CD4-positive, alpha-beta T cell treated with Interleukin-17A for 4 hours (primary cell): ENCODE measurements at places on chromosomes 3 and 15.

- DNase-seq: no peak
These were observed 34.8 kb downstream of the NEO1 start for GRCh38 chr15:73087098-73087497.

DNA sequence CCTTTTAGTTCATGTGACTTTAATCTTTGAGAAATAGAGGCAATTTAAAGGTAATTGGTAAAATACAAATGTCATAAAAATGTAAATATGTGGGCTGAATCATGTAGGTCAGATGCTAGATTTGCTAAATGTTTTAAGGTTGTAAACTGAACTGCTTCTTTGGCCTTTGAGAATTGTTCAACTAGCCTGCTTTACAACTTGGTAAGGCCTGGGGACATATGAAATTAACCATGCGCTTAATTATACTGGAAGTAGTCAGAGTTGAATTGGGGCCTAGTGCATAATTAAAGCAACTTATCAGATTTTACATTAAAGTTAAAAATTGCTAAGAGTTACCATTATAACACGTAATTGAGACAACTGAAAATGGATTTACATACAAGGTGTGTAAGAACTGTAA is 21.0 kb upstream of the TMEM45A start:
- no peak for DNase-seq

- no peak for DNase-seq
These were observed 1080.9 kb upstream of the CADM2 start for GRCh38 chr3:83877910-83878309.

DNA sequence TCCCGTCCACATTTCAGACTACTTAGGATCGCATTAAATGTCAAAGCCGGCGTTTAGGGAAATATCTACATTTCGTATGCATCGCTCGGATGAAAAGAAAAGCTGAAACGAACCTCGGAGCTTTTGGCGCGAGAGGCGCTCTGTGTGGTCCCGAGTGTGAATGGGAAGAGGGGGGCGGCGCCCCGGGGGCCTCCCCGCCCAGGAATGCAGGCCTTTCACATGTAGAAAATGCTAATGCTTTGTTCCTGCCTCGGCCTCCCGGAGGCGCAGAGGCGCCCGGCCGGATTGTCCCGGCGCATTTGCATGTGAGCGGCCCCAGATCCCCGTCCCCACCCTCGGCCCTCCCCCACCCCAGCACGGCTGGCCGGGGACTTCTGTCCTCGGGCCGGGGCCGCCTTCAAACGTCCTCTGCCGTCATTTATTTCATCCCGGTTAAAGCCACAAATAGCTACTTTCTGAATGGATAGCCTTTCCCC is 37.0 kb upstream of the TRIM71 start:
- DNase-seq: no peak

- no peak for DNase-seq
These were observed 135.5 kb upstream of the RBMS3 start for GRCh38 chr3:29145360-29145759.
